Stromal cell of bone marrow (primary cell): ENCODE measurements at places on chromosomes 6 and 20.

- no peak for DNase-seq
Observed at GRCh38 chr20:56769921-56770600, 141.0 kb downstream of the TFAP2C start.

DNA sequence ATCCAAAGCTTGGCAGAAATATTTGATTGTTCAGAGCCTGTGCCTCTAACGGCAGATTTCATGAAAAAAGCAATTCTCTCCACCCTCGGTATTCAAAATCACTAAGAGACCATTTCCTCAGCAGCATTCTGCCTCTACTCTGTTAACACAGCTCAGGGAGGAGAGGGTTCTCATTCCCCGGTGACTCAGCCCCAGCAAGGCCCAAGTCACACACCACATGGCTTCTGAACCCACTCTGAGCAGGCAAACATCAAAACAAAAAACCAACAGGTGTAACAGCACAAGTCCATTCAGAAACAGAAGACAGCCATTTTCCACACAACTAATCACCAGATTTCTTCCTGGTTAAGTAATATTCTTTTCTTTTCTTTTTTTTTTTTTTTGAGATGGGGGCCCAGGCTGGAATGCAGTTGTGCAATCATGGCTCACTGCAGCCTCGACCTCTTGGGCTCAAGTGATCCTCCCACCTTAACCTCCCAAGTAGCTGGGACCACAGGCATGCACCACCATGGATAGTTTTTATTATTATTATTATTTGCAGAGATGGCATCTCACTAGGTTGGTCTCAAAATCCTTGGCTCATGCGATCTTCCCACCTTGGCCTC lies 55.4 kb downstream of the GFOD1 start:
- no peak for DNase-seq

DNA sequence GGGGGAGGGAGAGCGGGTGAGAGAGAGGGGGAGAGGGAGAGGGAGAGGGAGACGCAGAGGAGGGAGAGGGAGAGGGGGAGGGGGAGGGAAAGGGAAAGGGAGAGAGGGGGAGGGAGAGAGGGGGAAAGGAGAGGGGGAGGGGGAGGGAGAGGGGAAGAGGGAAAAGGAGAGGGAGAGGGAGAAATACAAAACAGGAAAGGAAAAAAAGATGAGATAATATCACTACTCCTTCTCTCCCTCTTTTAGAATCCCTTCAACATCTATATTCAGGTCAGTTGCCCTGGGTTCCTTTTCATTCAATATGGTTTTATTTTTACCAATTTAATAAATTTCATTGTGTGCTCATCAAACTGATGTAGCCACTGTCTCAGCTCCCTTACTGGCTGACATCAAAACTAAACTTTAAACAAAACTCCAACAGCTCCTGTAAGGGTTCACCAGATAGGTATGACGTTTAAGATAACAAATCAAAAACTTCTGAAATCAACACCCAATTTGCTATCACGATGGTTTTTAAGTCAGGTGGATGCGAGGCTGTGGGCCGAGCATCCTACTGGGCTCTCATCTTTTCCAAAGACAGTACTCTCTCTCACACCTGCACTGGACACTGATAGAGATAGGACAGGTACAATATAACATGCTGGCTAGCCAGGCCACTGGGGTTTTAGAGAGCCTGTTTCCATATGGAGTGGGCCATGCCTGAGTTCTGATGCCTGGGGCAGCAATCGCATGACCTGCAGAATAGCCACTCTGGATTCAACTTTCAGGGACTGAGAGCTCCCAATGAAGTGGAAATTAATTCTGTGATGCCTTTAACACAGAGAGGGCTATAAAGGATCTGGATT lies 99.5 kb downstream of the FYN start:
- no peak for DNase-seq

GRCh38 chr6:113137426-113137825 lies 719.7 kb upstream of the MARCKS start:
- peak; percentile 48 for DNase-seq

GRCh38 chr20:63098195-63098810 lies 91.5 kb upstream of the BHLHE23 start:
- DNase-seq, result no peak

GRCh38 chr6:47292944-47293343 lies 16.8 kb downstream of the TNFRSF21 start:
- no peak for DNase-seq

- peak; percentile 99 for DNase-seq
Observed at GRCh38 chr6:36441307-36441894, 1.3 kb downstream of the PXT1 start.

DNA sequence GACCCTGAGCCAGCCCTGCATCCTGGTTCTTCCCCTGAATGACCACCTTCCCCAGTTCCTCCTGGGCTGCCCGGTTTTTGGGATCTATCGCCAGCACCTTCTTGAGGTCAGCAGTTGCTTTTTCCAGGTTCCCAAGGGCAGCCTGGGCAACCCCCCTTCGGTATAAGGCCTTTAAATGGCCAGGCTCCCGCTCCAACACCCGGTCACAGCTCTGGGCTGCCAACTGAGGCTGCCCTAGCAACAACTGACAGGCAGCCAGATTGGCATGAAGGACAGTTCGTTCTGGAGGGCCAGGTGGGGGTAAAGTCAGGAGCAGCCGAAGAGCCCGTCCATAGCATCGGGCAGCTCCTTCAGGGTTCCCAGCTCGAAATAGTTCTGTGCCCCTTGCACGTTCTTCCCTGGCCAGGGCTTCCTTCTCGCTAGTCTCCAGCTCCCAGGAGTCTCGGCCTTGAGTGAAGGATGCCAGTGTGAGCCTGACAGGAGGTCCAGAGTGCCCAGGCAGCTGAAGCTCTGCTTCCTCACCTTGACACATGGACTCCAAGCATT lies 778 bp upstream of the ATF6B start:
- no peak for DNase-seq

DNA sequence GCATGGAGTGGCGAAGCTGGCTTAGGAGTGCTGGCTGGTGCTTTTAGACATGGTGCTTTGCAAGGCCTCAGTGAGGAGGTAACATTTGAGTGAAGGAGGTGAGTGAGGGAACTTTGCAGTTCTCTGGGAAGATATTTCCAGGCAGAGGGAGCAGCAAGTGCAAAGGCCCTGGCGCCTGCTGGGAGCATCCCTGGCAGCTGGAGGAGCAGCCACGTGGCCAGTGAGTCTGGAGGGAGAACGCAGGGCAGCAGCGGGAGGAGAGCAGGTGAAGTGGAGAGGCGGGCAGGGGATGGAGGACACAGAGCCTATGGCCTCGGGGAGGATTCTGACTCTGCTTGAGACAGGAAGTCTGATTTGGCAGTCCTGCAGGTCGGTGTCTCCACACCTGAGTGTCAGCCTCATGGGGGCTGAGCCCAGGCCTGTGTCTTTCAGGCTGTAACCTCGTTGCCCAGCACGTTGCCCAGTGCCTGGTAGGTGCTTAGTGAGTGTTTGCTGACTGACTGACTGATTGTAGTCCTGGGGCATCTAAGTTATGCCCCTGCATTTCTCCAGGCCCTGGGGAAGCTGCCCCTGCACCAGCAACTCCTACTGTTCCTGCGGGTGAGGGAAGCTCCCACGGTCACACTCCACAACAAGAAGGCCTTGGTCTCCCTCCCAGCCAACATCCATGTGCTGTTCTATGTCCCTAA lies 11.0 kb upstream of the BPIFB4 start:
- DNase-seq, result no peak

DNA sequence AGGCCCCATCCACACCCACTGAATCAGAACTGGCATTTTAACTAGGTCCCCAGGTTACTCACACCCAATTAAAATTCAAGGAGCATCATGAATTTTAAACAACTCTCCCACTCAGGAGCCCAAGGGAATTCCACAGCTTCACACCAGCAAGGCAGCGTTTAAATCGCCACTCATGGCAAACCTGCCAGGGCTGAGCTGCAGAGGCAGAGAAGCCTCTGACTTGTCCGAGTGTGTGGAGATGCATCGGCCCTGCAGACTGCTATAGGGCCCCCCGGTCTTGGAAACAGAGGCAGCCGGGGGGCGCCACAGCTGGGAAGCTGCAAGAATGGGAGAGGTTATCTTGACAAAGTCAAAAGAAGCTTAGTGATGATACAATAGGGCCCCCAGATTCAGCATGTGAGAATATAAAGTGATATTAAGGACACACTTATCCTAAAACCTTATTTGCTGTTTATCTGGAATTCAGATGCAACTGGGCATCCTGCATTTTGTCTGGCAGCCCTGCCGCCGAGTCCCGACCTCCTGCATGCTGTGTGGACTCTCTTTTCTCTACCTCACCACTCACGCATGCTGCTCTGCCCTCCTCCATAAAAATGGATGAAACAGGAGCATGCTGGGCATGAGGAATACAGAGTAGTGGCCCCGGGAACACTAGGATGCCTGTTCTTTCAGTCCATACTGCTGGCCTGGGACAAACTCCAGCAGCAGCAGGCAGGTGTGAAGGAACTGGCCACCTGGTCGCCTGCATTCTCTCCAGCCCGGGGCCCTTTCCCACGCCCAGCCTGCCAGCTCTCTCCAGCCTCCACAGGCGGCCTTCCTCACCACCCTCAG lies 126.1 kb downstream of the PXDC1 start:
- no peak for DNase-seq
